Hippocampal formation (tissue), 2 donors: ENCODE measurements at places on chromosomes 4 and X.

DNA sequence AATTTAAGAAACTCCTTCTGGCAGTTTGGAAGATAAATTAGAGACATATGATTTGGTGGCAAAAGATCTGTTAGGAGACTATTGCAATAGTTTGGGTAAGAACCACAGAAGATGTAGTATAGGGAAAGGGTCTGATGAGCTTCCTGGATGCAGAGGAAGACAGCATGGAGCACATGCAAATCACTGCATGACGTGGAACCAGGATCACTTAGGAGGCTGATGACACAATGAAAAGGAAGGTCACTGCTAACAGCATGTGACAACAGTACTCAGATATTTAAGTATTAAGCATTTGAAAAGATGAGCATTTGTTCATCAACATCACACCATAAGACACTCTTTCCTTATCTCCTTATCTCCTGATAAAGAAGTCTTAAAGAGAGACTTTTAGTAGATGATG, 167.8 kb upstream of the LDB2 start:
- no peak for DNase-seq

- DNase-seq = no peak
These were observed 45.5 kb upstream of the FAM241A start for GRCh38 chr4:112099701-112100297.

DNA sequence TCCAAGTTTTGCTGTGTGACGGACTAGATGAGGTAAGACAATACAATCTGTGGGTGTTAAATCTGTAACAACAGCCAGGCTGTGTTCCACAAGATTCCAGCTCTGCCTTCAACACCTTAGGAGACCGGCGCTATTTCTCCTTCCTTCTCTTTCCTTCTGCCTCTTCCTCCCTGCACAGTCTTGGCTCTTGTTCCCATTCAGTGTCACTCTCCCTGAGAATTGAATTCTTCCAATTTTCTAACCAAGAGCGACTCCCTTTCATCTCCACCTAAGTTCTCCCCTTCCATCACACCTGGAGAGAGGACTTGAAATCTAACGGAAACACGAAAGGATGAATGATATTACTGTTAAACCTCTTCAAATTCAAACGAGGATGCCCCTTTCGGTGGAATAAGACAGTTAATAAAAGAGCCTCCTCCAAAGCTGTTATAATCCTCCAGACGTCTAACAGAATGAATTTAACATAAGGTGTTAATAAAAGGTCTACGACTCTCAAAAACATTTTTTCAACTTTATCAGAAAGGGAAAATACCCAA, 2.7 kb downstream of the EPHA5 start:
- DNase-seq = no peak

DNA sequence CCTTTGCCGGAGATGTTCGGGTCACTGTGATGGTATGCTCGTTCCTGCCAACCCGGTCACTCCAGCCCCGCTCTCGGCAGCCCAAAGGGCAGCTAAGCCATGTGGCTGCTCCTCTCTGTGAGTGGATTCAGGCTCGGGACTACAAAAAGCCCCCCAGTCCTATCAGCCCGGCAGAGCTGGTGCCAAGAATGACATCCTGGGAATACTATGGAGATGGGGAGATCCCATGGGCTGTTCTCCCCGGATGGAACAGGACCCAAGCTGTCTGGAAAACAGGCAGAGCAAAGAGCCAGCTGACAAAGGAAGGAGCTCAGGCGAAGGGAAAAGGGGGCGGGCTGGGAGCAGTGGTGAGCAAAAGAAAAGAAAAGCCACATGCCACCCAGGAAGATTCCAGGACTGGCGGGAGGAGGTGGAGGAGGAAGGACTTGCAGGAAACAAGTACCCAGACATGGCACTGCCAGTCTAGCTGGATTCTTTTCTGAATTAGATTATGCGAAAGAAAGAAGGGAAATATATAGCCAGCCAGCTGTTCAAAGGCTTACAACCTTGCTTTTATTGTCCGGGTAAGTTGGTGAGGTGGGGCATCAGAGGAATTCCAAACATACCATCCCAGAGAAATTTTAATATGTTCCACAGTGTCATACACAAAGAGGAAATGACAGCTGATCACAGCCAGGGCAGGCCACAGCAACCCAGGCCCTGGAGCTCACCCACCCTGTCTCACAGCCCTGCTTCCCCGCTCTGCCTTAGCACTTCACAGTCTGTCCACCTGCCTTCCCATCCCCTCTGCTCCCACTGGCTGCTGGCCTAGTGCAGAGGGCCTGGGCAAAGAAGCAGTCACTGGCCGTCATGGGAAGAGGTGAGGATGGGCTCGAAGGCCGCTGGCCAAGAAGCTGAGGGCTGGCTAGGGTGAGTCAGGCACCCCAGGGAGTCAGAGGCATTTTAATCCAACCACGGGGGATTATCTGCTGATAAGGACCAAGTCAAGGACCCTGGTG, 3.4 kb downstream of the NDP start:
- no peak for DNase-seq

- DNase-seq = no peak
These were observed 34.7 kb upstream of the PRKX start for GRCh38 chrX:3748052-3748559.

- DNase-seq = no peak
These were observed 183.9 kb downstream of the CPEB2 start for GRCh38 chr4:15186149-15186548.

- DNase-seq = no peak
These were observed 25.0 kb downstream of the UTP14A start for GRCh38 chrX:129930941-129931410.

DNA sequence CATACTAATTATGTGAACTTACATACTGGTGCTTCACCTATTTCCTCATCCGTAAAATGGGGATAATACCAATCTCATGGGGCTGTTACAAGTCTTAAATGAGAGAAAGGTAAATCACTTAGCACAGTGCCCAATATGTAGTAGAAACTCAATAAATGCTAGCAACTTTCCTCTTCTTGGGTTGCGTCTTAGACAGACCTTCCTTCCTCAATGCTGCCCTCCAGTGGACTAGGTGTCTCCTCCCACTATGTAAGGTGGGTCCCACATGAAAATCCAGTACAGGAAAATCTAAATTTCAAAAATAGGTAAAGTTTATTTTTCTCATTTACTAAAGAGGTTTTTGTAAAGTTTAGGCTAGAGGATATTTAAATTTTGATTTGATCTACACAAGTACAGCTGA, 20.6 kb downstream of the ZDHHC9 start:
- DNase-seq = no peak

- DNase-seq = peak; percentile 68
These were observed 5.8 kb upstream of the TMEM31 start for GRCh38 chrX:103704863-103705262.

GRCh38 chr4:151671541-151672059, 89.2 kb downstream of the GATB start:
- no peak for DNase-seq

GRCh38 chr4:17875402-17876070, 64.8 kb downstream of the NCAPG start:
- DNase-seq = no peak

DNA sequence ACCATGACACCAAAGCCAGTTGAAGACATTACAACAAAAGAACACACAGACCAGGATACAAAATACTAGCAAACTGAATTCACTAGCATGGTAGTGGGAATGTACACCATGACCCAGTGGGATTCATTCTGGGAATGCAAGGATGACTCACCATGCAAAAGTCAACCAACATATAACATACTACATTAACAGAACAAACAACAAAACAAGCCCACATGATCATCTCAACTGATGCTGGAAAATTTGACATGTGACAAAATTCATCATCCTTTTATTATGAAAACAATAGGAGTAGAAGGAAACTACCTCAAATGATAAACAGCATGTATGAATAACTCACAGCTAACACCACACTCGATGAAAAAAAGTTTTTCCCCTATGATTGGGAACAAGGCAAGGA, 190.2 kb downstream of the DCLK2 start:
- DNase-seq = no peak

- DNase-seq = no peak
These were observed 49.5 kb downstream of the GPM6A start for GRCh38 chr4:175762582-175762981.

DNA sequence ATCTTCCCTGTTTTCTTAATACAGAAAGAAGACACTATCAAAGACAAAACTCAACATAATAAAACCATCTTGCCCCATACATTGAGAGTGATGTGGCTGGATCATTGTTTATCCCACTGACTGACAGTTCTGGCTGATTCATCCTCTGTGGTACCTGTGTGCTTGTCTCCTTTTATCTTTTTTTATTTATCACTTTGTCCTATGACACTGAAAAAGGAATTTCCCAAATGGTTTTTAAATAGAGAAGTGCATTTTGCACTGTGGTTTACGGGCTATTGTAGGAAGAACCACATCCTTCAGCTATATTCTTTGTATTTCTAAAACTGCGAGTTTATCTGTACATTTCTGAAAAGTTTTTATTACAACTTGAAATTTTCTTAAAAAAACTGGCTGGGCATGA, 15.0 kb downstream of the TTC29 start:
- DNase-seq = no peak

- no peak for DNase-seq
These were observed 11.0 kb downstream of the GNRHR start for GRCh38 chr4:67743194-67743593.

- no peak for DNase-seq
These were observed 274.3 kb upstream of the IL1RAPL1 start for GRCh38 chrX:28312965-28313364.
